ENCODE measurements at places on chromosomes 4 and X. TPM values are rescaled to one million over a fixed set of nuclear protein-coding genes. Genes with fewer than 3 reads are reported as not detected.

DNA sequence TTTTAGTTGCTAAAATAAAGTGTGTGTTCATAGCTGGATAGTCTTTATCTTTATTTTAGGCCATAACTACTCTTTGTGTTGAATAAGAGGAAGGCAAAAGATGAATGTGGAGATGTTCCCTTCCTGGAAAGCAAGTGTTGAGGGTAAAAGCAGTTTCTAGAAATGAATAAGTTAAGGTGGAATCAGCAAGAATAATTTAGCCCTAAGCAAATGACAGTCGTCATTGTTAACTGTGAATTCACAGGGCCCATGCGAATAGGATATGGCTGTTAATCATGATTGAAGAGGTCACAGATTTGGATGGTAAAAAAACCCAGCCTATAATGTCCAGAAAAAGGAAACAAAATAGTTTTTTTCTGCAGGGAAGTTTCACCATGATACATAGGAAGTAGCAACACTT lies 167.8 kb upstream of the PPP3CA start:
- no peaks in the 10 kb centered on the region for H3K27me3 ChIP-seq
- DNase-seq = no peak
- H3K27ac ChIP-seq = no peak overlapping the region
- no peaks in the 10 kb centered on the region for H3K36me3 ChIP-seq

Gene SMIM10L2A
- 5.0 TPM for total RNA-seq

Gene SLC10A7
- total RNA-seq = 2.5 TPM

DNA sequence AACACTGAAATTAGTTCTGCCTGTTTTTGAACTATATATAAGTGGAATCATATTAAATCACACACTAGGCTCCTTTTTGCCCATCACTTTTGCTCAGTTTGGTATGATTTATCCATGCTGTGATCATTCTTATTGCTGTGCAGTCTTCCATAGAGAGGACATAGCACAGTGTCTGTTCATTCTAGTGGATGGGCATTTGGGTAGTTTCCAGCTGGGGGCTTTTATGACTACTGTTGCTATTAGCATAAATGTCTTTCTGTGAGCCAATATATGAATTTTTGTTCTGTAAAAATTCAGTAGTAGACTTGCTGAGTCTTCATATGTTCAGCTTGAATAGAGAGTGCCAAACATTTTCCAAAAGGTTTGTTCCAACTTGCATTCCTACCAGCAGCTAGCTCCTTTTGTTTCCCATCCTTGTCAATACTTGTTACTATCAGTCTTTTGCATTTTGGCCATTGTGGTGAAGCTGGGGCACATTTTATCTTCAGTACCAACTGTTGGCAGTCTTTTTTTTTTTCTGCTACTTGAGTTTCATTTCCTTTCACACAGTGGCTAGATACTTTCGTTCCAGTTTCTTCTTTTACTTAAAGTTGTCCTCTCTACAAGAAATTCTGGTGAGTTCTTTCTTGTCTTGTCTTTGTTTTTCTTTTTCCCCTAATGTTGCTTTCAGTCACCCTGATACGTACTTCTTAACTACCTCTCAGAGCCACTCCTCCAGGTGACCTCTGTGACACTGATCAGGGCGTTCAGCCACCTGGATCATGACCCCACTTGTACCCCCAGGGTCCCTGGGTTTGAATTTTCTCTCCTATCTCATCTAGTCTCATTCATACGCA lies 87.0 kb downstream of the ANXA3 start:
- DNase-seq = no peak
- H3K27ac ChIP-seq = no peak overlapping the region
- no peak overlapping the region for H3K4me3 ChIP-seq
- no peaks in the 10 kb centered on the region for H3K27me3 ChIP-seq
- no peaks in the 10 kb centered on the region for H3K36me3 ChIP-seq

GRCh38 chr4:91064157-91064853 lies 937.1 kb downstream of the CCSER1 start:
- no peaks in the 10 kb centered on the region for H3K36me3 ChIP-seq
- H3K27ac ChIP-seq = no peak overlapping the region
- peak; percentile 47 for DNase-seq
- H3K4me3 ChIP-seq = no peak overlapping the region
- no peaks in the 10 kb centered on the region for H3K27me3 ChIP-seq

GRCh38 chr4:88737307-88737941 lies 39.8 kb upstream of the NAP1L5 start:
- H3K36me3 ChIP-seq = no peaks in the 10 kb centered on the region
- no peaks in the 10 kb centered on the region for H3K27me3 ChIP-seq
- H3K27ac ChIP-seq = no peak overlapping the region
- peaks cover 28% of the 10 kb centered on the region for H3K4me1 ChIP-seq
- no peak for DNase-seq

Gene SUPT20HL2
- total RNA-seq = not detected

DNA sequence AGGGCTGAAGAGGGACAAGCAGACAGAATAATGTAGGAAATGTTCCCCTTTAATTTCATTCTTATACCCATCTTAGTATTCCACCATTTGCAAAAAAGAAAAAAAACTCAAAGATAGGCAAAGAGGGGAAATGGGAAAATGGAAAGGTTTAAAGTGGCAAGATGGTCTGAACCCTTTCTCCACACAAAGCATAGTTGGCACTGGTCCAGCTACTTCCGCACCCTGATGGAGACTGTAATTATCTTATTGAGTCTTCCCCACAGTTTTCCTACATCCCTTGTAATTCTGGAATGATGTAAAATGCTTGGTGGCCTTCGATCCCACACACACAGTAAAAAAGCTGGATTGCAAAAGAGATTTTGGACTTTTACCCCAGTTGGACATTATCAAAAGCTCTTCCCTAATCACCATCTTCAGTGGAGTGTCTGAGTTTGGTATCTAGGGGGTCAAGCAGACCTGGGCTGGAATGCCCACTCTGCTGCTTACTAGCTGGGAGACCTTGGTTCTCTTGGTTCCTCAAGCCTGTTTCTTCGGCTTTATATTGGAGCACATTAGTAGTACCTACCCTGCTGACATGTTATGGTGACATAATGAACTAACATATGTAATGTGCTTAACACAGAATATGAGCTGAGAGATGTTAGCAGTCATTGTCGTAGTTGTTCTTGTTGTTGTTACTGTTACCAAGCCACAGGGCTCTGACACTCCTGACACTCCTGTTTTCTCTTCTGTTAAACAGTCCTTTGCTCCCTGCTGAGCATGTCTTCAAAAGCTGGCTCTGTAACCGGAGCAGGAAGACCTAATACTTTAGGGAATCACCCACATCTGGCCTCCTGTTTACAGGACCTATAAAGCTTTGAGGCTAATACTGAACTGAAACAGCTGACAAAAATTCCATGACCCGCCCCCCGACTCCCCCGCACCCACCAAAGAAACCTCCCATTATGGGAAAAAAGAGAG lies 4.7 kb downstream of the SRPX2 start:
- H3K27me3 ChIP-seq = no peaks in the 10 kb centered on the region
- H3K36me3 ChIP-seq = no peaks in the 10 kb centered on the region
- H3K4me3 ChIP-seq = no peak overlapping the region
- no peaks in the 10 kb centered on the region for H3K4me1 ChIP-seq
- DNase-seq = no peak

GRCh38 chr4:112199041-112199440 lies 32.5 kb upstream of the AP1AR start:
- no peaks in the 10 kb centered on the region for H3K36me3 ChIP-seq
- DNase-seq = no peak
- H3K4me3 ChIP-seq = no peak overlapping the region
- no peaks in the 10 kb centered on the region for H3K27me3 ChIP-seq
- no peaks in the 10 kb centered on the region for H3K4me1 ChIP-seq

Gene SLC34A2
- 3.4 TPM for total RNA-seq

DNA sequence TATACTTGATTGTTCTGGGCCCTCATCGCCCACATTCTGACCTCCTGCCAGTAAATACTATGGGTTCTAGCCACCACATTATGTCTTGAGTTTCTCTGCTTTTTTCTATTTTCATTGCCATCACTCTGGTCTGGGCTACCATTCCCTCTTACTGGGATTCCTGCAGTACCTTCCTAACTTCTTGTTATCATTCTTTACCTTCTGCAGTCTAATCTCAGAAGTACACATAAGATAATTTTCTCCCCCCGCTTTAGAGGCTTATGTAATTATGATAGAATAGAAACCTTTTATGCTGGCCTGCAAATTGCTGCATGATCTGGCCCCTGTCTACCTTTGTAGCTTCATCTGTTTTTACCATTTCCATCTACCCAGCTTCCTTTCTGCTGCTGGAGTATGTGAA lies 19.2 kb downstream of the STIM2 start:
- no peaks in the 10 kb centered on the region for H3K36me3 ChIP-seq
- no peak overlapping the region for H3K4me3 ChIP-seq
- H3K4me1 ChIP-seq = no peaks in the 10 kb centered on the region

Gene ALPK1
- 0.43 TPM for total RNA-seq

Gene SPIN3
- 13.3 TPM for total RNA-seq

Gene NIPAL1
- total RNA-seq = 5.2 TPM

- H3K36me3 ChIP-seq = no peaks in the 10 kb centered on the region
- H3K27ac ChIP-seq = no peak overlapping the region
- peaks cover 17% of the 10 kb centered on the region for H3K27me3 ChIP-seq
- no peak overlapping the region for H3K4me3 ChIP-seq
- DNase-seq = no peak
These were observed 42.9 kb upstream of the CYP4V2 start for GRCh38 chr4:186148336-186148975.
